ENCODE measurements at places on chromosomes 7 and 10.

GRCh38 chr7:73834626-73835191, 3.9 kb downstream of the CLDN4 start:
- DNase-seq, result no peak

GRCh38 chr10:124222988-124223710, 129.8 kb upstream of the CHST15 start:
- DNase-seq, result no peak

GRCh38 chr10:60910543-60910942, 33.4 kb downstream of the RHOBTB1 start:
- no peak for DNase-seq

GRCh38 chr10:120076996-120077706, 184.6 kb downstream of the SEC23IP start:
- no peak for DNase-seq

DNA sequence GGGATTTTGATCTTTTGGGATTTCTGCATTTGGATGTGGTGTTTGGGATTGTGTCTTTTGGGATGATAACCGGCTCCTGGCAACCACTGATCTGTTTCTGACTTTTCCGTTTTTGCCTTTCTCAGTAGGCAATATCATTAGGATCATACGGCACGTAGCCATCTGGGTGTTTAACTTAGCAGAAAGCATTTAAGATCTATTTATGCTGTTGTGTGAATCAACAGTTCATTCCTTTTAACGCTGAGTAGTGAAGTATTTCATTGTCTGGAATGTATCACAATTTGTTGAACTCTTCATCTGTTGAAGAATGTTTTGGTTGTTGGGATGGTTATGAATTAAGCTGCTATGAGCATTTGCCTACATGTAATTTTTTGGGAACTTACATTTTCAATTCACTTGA, 459.6 kb downstream of the SDK1 start:
- no peak for DNase-seq

DNA sequence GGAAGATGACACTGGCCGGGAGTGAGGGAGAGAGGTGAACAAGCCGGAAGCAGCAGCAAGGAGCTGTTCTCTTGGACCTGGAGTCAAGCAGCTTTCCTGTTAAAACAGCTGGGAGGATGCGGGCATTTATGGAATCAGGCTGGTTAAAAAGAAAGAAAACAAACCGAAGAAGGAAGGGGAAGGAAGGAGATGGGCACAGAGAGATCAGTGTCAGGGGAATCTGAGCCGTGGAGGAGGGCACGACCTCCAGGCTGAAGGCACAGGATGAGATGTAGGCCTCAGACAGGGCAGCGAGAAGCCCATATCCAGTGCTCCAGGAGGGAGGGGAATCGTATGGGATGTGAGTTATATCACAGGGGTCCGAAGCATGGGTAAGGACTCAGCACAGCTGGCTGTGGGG, 105.9 kb upstream of the RHEB start:
- DNase-seq, result no peak

- DNase-seq, result no peak
These were observed 19.7 kb downstream of the SMURF1 start for GRCh38 chr7:99124236-99124635.

DNA sequence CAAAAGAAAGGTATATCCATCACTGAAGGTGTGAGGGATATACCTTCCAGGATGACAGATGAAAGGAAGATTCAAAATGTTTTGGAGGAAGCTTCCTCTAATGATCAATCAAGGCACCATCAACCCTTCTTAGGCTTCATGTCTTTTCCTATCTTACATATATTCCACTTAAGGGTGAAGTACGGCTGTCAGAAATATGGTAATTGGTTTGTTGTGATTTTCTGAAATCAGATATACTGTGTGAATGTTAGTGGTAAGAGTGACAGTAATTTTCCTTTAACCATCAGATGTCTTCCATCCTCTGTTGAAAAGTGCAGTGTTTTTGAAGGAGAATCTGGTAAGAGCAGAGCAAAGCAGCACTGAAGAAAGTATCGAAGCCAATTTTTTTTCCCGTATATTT, 2.8 kb upstream of the MRPS33 start:
- DNase-seq, result no peak
